ENCODE measurements at places on chromosomes 3 and 15. TPM values are rescaled to one million over a fixed set of nuclear protein-coding genes. Genes with fewer than 3 reads are reported as not detected.

CLDN16 gene
- not detected for total RNA-seq

DNA sequence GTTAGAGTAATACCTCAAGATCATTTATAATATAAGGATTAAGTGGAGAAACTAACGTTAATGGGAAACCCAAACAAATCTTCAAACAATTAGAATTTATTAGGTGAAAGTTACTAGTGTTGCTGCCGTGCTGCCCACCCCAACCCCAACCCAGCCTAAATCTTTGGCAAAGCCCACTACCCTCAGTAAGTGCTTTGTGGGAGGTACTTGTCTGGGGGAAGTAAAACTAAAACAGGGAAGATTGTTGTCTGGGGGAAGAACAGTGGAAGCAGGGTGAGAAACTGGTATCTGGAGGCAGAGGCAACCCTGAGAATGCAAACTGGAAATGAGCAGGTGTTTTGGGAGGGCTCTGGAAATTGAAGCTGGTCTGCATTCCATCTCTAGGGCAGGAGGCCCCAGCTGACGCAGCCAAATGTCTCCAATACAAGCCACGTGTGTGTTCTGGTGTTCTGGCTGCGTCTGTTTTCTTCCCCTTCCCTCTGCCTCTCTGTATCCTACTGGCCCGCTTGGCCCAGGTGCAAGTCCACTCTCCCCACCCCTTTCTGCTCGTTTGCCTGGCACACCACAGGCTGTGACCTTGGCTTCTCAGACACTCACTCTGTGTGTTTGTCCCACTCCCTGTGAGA lies 32.7 kb downstream of the FEM1B start:
- no peak for DNase-seq

DNA sequence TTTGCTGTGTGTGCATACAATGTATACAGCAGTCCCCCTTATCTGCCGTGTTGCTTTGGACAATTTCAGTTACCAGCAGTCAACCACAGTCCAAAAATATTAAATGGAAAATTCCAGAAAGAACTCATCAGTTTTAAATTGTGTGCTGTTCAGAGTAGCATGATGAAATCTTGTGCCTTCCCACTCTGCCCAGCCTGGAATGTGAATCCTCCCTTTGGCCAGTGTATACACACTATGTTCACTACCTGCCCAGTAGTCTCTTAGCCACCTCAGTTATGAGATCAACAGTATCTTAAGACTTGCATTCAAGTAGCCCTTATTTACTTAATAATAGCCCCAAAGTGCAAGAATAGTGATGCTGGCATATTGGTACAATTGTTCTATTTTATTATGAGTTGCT lies 133.6 kb upstream of the ABHD17C start:
- no peak for DNase-seq

NRG4 gene
- not detected for total RNA-seq

- DNase-seq = no peak
Measured at GRCh38 chr15:68387381-68388143, 44.4 kb downstream of the ITGA11 start.

DNA sequence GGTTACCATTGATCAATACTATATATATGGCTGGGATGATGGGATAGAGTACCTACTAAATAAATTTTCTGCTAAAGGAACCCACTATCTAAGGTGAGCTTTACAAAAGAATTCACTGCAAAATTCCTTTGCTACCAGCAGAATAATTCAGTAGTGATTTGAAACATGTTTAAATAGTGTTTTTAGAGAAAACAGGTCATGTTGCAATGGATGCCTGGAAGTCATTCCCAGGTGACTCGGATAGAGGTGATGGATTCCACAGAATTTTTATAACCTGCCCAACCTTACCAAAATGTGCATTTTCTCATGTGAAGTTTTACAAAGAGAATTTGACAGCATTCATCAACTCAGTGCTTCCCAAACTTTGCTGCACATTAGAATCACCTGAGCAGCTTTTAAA lies 53.2 kb downstream of the CEP152 start:
- no peak for DNase-seq

HHATL gene
- not detected for total RNA-seq

DNA sequence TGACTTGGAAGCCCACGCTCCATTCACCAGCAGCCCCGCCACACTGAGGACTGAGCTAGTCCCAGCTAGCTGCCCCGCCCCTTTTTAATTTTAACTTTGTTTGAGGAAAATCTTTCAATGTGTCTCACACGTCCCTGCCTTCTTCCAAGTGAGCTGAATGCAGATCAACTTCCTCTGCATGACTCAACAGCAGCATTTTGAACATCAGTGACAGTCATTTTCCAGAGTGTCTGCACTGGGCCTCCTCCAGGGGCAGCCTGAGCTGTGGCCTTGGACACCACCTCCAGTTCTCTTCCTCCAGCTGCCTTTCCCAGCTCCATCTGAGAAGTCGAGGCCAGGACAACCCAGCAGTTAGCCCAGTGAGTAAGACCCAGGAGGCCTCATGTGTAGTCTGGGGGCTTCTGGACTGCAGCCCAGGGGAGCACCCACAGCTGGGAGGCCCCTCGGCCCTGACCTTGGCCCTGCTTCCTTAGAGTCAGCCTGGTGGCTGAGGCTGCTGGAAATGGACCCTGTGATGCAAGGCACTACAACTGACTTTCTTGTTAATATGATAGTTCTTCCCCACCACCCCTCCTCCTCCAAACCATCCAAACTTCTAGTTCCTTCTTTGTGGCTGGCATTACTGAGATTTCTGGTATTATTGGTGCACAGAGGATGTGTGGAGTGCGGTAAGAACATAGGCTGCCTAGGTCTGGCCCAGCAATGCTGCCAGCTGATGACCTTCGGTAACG lies 21.4 kb upstream of the ESYT3 start:
- DNase-seq = no peak

DNA sequence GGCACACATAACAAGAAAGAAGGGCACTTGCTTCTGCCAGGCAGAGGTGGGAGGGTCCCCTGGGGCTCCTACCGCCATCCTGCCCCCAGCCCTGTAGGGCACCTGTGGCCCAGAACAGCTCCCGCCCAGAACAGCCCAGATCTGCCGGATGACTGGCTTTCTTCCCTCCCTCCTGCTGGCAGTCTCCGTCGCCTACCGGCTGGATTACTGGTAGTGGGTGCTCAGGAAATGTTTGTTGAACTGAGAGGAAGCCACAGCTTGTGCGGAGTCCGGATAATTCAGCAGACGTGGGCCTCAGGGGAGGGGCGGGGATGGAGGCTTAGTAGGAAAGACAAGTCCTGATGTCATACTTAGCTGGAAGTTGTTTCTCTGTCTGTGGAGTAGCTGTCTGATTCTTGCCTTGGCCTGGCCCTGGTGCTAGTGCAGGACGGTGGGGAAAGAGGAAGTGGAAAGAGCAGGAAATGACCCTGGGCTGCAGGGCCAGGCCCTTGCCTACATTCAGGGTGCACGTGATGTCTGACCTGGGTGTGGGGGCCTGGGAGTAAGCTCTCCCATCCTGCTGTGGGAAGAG lies 6.7 kb downstream of the CCDC9B start:
- no peak for DNase-seq

- DNase-seq = no peak
Measured at GRCh38 chr3:46052531-46052930, 25.2 kb upstream of the XCR1 start.

- no peak for DNase-seq
Measured at GRCh38 chr3:21889166-21889565, 138.2 kb upstream of the ZNF385D start.

PLCL2 gene
- total RNA-seq = 9.4 TPM

GRCh38 chr3:170483485-170484262 lies 65.0 kb downstream of the CLDN11 start:
- DNase-seq = no peak

SNTN gene
- total RNA-seq = not detected

DNA sequence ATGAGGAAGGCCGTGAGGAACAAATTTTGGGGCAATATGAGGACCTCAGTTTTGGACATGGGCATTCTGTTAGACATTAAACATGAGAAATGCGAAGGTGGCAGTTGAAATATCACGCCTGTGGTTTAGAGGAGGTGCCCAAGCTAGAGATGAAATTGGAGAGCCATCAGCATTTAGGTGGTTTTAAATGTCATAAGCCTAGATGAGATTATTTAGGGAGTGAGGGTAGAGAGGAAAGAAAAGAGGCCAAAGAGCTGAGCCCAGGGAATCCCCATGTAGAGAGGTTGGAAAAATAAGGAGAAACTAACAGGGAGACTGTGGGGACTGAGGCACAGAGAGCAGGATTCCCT lies 14.9 kb downstream of the RTP1 start:
- no peak for DNase-seq

ARL8B gene
- 34.5 TPM for total RNA-seq

DNA sequence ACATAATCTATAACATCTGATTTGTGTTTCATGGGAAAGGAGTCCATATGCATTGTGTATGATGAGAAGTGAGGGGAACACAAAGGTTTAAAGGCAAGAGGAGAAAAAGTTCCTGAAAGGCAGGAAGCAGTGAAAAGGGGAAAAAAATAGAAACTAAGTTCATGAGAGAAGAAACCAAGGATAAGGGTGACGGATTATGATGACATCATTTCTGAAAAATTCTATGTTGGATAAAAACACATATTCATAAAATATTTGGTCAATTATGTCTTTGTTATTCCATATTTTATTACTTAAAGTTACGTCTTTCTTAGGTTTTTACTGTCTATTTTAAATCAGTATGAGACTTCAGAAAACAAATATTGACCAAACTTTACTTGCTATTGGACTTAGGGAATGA lies 48.6 kb upstream of the CP start:
- DNase-seq = no peak

- no peak for DNase-seq
Measured at GRCh38 chr3:162295323-162295983, 798.8 kb downstream of the OTOL1 start.

RTP1 gene
- not detected for total RNA-seq

DNA sequence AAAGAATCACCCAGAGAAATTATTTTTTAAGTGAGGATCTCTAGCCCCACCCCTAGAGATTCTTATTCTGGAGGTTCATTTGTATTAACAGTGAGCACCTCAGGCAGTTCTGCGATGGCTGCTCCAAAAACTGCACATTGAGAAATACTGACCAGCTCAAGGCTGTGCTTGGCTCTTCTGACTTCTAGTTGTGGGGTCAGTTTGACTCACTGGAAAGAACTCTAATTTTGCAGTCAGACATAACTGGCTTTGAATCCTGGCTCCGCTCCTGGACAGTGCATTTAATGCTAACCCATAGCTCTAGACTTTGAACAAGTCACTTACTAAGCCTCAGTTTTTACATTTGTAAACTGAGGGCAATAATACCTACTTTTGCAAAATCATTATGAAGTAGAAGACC lies 123.6 kb upstream of the SKOR1 start:
- no peak for DNase-seq

- DNase-seq = no peak
Measured at GRCh38 chr15:54556231-54556630, 578.0 kb downstream of the UNC13C start.

- peak; percentile 45 for DNase-seq
Measured at GRCh38 chr3:186772701-186773417, 10.5 kb upstream of the EIF4A2 start.

- DNase-seq = no peak
Measured at GRCh38 chr3:48039487-48040190, 23.4 kb upstream of the MAP4 start.

GRCh38 chr3:38599886-38600285 lies 49.6 kb downstream of the SCN5A start:
- no peak for DNase-seq

CXCR6 gene
- total RNA-seq = not detected

MEGF11 gene
- total RNA-seq = 1.0 TPM

DNA sequence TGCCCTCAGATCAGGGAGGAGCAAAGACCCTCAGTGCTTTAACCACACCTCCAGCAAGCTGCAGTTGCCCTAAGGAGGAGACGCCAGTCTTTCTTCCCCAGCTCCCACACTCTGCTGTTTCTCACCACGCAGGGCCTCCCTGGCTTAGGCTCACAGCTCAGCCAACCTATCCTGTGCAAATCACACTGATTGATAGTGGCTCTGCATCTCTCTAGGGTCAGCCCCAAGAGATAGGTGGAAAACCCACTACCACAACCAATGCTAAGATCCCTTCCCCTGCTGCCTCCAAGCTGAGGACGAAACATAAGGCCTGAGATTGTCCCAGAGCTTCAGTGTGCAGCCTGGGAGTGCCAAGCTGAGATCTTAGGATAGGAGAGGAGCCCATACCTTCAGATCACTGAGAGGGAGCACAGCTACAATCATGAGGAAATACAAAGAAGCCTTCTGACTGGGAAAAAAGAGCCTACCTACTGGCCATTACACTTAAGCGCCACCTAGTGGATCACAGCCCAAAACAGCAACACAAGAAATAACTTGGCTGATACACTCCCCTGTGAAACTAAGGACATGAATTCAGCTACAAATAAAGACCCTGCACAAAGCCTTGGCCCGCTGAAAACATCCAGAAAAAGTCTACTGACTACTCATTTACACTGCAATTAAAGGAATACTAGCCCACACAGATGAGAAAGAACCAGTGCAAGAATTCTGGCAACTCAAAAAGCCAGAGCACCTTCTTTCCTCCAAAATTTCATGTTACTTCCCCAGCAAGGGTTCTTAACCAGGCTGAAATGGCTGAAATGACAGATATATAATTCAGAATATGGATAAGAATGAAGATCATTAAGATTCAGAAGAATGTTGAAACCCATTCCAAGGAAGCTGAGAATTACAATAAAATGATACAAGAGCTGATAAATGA lies 271.5 kb upstream of the DCBLD2 start:
- DNase-seq = peak; percentile 56

GRCh38 chr3:160883373-160883772 lies 127.3 kb downstream of the PPM1L start:
- no peak for DNase-seq

GRCh38 chr3:55243678-55244077 lies 243.4 kb downstream of the WNT5A start:
- no peak for DNase-seq

PDZRN3 gene
- total RNA-seq = 12.2 TPM

DNA sequence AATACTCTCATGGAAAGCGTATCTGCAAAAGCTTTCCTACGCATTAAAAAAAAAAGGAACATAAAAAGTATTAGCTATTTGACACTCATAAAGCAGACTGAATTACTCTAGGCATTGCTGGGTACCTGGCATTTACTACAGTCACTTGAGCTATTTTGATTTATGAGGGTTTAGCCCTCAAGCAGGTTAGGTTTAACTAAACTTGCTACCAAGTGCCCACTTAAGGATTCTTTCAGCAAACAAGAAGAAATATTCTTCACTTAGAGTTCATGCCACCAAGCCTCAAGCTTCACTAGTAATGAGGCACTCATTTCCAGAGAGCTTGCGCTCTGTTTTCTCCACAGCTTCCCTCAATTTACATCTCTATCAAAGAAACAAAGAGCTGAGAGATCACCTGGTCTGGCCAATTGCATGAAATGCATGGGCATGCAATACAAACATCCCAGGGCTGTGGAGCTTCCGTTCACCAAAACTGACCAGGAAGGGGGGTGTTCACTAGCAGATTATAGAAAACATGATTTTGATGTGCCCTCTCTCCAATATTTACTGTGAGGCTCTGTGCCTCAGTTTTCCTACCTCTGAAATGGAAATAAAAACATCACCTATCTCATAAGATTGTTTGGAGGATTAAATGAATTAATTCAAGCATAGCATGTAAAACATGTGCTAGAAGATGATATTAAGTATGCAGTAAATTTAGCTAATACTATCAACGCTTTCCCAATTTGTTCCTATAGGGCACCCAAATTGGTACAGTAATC lies 217.3 kb downstream of the RORA start:
- DNase-seq = no peak

All from neural crest cell (in vitro differentiated cells).